ENCODE measurements at places on chromosomes 5 and 9. TPM values are rescaled to one million over a fixed set of nuclear protein-coding genes. Genes with fewer than 3 reads are reported as not detected.

DNA sequence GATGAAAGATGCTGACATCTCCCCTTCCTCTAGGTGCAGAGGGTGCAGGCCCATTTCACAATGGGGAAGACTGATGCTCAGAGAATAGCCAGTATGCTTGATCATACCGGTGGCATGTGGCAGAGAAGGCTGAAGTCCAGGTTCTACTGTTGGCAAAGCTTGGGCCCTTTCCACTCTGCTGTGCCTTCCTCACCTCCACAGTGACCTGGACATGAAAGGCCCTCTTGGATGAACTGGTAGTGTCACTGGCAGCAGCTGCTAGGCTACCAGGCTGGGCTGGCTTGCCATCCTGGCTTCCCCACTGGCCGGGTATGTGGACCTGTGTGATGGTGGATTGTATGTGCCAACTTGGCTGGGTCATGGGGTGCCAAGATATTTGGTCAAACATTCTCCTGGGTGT, 92.0 kb downstream of the GADD45G start:
- no peak for DNase-seq

MOB3B gene
- 3.2 TPM for total RNA-seq

RNF208 gene
- total RNA-seq, result 7.2 TPM

- DNase-seq, result no peak
These were observed 20.5 kb upstream of the VPS13A start for GRCh38 chr9:77156646-77157371.

GRCh38 chr5:167967494-167968177, 323.8 kb upstream of the WWC1 start:
- no peak for DNase-seq

PCDHA13 gene
- total RNA-seq, result not detected

NR2F1-AS1 gene
- total RNA-seq, result not detected

PCDHGB6 gene
- total RNA-seq, result 0.11 TPM

DNA sequence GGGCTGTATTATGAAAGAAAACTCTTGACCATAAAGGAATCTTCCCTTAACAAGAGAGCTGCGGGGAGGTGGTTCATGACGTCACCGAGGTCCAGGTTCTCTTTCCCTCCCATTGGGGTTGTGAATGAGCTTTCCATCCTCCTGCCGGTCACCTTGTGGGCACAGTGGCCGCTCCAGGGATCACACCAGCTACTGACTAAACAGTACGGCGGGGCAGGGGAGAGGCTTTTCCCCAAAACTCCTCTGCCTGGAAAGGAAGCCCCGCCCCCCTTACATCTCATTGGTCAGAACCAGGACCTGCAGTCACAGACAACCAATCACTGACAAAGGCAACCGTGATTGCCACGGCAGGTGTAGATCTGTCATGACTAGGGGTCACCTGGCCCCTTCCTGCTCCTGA, 35.6 kb downstream of the ROR2 start:
- DNase-seq, result no peak

- peak; percentile 71 for DNase-seq
These were observed 637 bp upstream of the SMC5 start for GRCh38 chr9:70257991-70258691.

GRCh38 chr5:100789694-100790093, 113.4 kb downstream of the ST8SIA4 start:
- DNase-seq, result no peak

ADAMTS13 gene
- total RNA-seq, result 3.2 TPM

CLIC3 gene
- 14.7 TPM for total RNA-seq

SPATA31D4 gene
- not detected for total RNA-seq

- DNase-seq, result no peak
These were observed 2031.2 kb upstream of the CDH6 start for GRCh38 chr5:29162297-29162696.

GRCh38 chr9:19423163-19423562, 14.4 kb downstream of the ACER2 start:
- no peak for DNase-seq

DNA sequence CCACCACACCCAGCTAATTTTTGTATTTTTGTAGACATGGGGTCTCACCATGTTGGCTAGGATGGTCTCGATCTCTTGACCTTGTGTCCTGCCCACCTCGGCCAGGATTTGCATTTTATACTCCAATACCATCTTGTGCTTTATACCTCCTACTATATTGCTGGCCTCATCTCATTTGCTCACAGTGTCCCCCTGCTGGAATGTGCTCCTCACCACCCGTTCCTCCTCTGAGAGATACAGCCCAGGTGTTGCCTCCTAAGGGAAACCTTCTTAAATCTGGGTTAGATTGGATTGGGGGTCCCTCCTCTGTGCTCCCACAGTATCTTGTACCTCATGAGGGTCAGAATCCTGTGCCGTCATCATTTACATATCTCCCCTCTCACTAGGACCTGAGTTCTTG, 131.7 kb downstream of the PAPPA start:
- no peak for DNase-seq

GRCh38 chr5:75935572-75935971, 147.6 kb upstream of the SV2C start:
- DNase-seq, result no peak

AIF1L gene
- 0.42 TPM for total RNA-seq

GLT6D1 gene
- not detected for total RNA-seq

GRCh38 chr5:42337607-42338006, 85.6 kb upstream of the GHR start:
- DNase-seq, result no peak

ELL2 gene
- 15.0 TPM for total RNA-seq

GRCh38 chr5:36240779-36241630, 720 bp downstream of the NADK2 start:
- DNase-seq, result no peak

All from activated naive CD8-positive, alpha-beta T cell treated with anti-CD3 and anti-CD28 coated beads, Interleukin-2, amount 10 ng/mL, durations not matched to agents 7 days and 5 days (primary cell).